ENCODE measurements at places on chromosomes 12 and 14.

GRCh38 chr14:38502239-38502638 is 246.3 kb upstream of the CLEC14A start:
- no peak for DNase-seq

DNA sequence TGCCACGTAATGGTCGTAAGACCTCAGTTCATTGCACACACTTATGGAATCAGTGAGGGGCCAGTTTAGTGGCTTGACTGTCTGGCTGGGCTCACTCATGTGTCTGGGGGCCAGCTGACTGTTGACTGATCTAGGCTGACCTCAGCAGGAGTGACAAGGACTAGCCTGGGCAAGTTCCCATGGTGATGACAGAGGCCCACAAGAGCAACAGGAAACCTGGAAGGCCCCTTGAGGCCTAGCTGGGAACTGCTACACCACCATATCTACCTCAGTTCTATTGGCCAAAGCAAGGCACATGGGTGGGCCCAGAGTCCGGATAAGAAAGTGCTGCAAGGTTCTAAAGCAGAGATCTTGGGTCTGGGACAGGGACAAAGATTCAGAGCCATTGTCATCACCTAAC is 21.3 kb upstream of the RFLNA start:
- DNase-seq = peak; percentile 4

DNA sequence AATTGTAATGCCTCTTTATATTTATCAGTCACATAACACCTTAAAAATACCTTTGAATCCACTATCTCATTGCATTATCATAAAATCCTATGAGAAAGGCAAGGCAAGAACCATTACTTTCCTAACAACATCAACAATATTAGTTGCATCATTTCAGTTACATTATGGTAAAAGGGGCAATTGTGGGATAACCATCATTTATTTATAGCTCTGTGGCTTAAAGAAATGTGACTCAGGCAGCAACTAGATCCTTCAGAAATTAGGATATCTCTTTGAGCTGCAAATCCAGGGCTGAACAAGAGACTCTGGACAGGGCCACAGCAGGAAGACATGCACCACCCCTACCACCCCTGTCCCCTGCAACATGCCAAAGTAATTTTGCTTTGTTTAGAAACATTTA is 36.4 kb downstream of the EPS8 start:
- DNase-seq = no peak

DNA sequence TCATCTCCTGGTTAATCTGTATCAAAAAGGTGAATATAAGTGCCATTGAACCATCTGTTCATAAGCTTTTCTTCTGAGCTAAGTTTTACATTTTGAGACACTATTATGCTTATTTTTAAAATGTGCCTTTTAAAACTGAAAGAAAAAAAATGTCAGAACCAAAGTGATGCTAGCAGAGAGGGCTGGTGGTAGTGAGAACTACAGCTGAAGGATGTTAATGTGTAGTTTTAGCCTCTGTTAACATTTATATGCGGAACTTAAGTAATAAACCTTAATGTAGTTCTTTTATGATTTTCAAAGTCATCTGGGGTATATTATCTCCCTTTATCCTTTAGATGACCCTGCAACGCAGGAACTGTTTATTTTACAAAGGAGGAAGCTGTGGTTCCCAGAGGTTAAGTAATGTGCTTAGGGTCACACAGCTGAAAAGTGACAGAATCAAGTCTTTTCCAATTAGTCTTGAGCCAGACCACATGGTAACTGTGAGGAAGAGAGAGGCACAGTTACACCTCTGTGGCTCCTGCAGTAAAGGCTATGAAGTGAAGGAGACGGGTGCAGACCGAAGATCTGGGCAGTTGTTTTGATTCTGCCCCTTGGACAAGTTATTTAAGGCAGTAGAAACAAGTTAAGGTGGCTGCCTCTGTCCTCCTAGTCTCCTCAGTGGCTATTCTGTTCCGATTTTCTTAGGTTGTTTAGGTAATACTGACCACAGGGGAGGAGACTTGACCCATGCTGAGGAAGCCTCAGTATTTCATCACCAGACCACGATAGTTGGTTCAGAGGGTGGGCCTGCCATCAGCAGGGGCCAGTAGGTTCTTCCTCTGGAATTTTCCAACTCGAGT is 23.9 kb downstream of the GNG2 start:
- DNase-seq = no peak

DNA sequence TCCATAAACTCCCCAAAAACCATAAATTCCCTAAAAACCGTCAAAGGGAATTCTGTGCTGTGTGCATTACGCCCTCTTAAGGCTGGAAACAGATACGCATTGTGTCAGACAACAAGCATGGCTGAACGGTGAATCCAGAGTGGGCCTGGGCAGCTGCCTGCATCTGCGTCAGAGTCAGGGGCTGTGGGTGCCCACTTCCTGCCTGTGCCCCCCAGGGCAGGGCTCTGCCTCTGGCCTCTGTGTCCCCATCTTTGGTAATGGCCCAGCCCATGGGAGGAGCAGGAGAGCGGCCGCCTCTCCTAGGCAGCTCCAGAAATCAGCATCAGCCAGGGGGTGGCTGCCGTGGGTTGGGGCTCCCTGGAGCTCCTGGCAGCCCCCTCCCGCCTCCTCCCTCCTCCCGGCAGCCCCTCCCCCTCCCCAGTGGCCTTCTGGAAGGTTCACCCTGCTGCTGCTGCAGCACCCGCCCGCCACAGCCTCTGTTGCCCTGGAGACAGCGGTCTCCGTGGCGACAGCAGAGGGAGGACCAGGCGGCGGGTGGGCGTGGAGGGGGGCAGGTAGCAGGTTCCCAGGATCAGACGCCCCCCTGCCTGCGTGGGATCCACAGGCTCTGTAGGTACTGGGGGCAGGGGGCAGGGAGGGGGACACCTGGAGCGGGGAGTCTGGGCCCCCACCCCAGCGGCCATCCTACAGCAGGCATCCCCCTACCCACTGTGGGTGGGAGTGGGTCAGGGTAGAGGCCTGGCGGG is 5.9 kb downstream of the MMP17 start:
- no peak for DNase-seq

DNA sequence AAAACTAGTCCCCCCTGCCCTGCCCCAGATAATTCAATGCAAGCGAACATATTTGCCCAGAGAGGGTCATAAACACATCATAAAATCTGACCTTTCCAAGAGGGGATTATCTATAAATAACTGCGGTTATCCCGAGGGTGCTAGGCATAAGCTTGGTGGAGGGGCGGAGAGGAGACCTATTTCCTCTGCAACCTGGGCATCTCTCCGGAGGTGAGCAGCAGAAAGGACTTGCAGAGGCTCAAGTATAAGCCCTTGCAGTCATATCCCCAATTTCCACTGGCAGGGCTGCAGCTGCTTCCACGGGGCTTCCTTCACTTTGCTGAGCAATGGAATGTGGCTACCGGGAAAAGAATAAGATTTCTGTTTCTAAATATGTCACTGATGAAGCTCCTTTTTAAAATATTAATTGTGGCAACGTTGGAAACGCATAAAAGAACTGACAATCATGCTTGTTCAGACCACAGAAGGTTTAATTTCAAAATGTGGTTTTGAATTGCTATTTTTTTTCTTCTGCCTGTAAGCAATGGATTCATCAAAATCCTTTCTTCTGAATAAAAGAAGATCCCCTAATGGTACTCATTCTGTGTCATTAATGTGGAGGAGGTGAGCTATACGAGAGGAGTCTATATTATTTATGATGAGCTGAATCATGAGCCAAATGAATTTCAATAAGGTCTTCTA is 268.9 kb upstream of the ATP2B1 start:
- DNase-seq = no peak

GRCh38 chr14:75318353-75318752 is 39.7 kb downstream of the FOS start:
- DNase-seq = no peak
